AG08395 (cell line): ENCODE measurements at places on chromosomes 4 and X.

DNA sequence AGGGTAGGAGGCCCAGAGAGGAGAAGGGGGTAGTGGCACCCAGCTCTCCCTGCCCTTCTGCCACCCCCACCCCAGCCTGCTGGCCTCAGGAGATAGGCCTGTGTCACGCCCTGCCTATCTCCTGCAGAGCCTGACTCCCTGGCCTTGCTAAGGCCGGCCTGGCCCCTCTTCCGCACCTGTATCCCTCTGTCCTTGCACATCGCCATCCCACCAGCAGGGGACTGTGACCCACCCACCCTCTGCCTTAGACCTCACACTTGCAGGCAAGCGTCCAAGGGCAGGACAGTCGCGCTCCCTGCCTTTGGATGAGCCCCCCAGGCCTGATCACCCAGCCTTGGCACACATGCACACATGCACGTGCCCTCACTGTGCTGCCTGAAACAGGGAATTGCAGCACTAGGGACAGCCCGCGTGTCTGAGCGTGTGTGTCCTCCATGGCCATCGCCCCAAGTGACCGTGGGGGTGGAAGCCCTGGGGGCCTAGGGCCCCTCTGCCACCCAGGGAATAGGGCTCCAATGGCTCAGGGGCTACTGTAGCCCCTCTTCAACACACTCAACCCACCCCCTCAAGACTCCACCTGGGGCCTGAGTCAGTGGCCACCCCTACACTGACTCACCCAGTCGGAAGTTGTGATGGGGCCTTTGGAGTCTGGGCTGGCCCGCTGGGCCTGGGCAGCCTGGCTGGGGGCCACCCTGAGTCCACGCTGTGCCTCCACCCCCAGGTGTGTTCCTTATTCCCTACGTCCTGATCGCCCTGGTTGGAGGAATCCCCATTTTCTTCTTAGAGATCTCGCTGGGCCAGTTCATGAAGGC is 2.1 kb downstream of the SLC6A8 start:
- DNase-seq = no peak

DNA sequence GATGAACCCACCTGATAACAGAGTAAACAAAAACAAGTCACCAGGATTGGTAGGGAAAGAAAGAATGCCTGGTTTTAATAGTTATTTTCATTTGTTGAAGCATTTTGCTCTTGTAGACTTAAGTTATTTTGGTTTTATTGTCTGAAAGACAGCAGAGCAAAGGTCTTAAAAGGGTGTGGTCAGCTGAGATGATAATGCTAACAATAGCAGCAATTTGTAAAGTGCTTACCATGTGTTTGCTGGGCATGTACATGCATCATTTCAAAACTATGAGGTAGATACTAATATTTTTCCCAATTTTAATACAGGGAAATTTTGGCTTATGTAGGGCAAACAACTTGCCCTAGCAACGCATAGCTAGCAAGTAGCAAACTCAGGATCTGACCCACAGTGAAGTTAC is 46.8 kb upstream of the SLC10A4 start:
- DNase-seq = no peak

DNA sequence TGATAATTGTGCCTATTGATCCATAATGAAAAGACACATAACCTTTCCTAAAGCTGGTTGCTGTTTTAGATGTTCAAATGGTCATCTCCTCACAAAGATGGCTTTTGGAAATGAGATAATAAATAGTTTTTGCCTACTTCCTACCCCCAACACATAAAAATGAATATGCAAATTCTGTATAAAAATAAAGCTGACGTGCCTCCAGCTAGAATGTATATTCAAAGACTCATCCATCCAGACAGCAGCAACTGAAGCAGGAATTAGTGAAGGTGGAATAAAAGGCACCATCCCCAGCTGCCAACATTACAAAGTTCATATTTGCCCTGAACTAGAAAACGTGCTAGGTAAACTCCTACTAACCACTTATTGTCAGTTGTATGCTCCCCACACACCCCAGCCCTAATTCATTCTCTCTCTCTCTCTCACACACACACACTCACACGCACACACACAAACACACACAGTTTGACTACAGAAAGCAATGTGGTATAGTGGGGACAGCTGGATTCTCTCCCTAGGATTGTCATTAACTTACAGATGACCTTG is 53.6 kb downstream of the PCDH19 start:
- DNase-seq = no peak

- DNase-seq = no peak
Observed at GRCh38 chr4:112015960-112016359, 129.3 kb upstream of the FAM241A start.

- no peak for DNase-seq
Observed at GRCh38 chr4:137739391-137739790, 207.1 kb upstream of the PCDH18 start.

GRCh38 chr4:176123710-176124407 is 58.2 kb downstream of the WDR17 start:
- peak; percentile 19 for DNase-seq

- no peak for DNase-seq
Observed at GRCh38 chr4:87717276-87718031, 67.4 kb downstream of the DMP1 start.

- no peak for DNase-seq
Observed at GRCh38 chr4:147134536-147135210, 189.0 kb upstream of the TTC29 start.

GRCh38 chrX:45766981-45767501 is 566.4 kb upstream of the DIPK2B start:
- DNase-seq = no peak

- peak; percentile 63 for DNase-seq
Observed at GRCh38 chr4:114281164-114281960, 301.9 kb upstream of the ARSJ start.

GRCh38 chr4:16226816-16227461 is 668 bp upstream of the TAPT1 start:
- DNase-seq = peak; percentile 22

DNA sequence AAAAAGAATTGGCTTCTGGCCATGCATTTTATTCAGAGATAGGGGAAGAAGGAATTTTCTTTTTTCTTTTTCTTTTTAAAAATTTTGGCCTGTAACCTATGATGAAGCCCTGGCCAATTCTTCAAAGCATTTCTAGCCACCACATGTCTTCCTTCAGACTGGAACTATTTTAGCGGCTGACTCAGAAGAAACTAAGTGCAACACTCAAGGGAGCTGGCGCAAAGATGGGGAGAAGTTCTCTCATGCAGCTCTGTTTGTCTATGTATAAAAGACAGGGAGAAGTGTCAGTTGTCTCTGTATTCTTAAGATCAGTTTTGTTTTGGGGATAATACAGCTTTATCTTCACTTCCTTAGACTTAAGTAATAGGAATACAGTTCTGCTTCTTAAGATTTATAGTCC is 46.1 kb downstream of the MBNL3 start:
- DNase-seq = peak; percentile 4

DNA sequence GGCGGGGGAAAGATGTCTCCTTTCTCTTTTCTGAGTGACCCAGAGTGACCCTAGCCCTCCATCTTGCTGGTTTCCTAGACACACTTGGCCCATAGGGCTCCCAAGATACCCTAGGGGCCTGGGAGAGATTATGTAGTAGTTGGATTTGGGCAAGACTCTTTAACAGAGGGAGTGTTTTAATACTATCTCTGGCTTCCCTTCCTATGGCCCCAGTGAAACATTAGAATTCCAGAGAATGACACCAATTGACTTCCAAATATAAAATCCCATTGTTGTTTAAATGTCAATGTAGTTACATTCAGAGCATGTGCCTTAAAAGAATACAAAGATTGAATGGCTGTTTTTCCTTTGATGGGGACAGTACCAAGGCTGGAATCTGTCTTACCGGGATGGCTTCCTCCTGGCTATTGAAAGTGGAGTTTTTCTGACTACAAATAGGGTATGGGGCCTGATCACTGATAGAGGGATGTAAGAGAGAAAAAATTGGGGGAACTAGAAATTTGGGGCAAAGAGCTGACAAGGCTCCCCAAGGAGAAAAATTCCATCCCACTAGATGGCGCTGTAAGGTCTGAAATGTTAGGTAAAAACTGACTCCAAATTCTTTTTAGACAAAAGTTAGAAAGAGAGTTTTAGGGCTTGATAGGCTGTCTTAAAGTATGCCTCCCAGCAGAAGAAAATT is 10.7 kb downstream of the TENT5D start:
- DNase-seq = no peak

GRCh38 chrX:40273356-40274050 is 175.7 kb upstream of the BCOR start:
- DNase-seq = no peak

DNA sequence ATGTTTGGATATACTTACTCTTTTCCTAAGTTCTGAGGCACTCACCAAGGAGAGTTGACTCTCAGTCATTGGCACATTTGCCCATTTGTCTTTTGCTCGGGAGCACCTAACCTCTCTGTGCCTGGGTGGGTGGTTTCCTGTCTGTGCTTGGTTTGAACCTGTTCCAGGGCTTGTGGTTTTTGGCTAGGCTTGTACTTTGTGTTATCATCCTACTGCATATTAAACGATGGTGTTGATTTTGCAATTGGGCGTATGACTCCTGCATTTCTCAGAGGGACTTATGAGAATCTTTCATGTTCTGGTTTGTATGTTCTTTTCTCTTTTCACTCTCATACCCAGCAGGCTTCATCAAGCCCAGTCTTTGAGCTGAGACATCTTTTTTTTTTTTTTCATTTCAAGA is 161.7 kb downstream of the BTC start:
- DNase-seq = peak; percentile 2

- no peak for DNase-seq
Observed at GRCh38 chrX:10566716-10567097, 53.7 kb downstream of the MID1 start.

GRCh38 chrX:139596068-139596467 is 65.5 kb downstream of the F9 start:
- DNase-seq = no peak

- DNase-seq = peak; percentile 69
Observed at GRCh38 chrX:2325076-2325784, 175.5 kb downstream of the DHRSX start.

DNA sequence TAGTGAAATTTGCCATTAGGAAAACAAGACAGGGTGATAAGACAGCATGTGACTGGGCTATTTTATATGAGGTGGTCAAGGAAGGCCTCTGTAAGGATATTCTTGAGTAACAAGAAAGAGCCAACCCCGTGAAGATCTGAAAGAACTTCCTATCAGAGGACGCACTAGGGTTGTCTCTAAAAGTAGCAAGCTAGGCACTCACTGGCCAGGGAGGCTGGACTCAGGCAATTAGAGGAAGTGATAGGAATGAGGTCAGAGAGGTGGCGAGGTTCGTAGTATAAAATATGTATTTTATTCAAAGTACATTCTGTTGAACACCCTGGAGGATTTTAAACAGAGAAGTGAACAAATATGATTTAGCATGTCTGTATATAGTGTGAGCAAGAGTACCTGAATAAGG is 4.6 kb downstream of the BMPR1B start:
- DNase-seq = no peak

DNA sequence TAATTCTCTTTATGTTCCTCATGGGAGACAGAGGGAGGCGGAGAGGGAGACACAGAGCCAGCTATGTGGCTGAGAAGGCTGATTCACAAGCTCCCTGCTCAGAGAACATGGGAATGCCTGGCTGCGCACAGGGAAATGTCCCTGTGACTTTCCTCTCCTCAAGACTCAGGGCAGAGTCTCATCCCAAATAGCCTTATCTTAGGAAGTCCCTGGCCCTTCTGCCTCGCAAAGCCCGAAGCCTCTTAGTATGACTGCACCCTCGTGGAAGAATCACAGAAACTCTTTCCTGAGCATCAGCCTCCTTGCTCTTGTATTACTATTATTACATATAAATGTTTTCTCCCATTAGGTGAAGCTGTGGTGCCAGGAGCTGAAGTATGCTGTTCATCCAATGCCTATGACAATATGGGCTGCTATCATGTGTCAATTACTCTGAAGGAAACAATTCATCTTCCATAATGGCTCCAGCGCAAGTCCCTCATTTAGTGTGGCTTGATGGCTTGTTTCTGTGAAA is 230.5 kb downstream of the MGST2 start:
- no peak for DNase-seq

GRCh38 chr4:19462117-19462516 is 789.6 kb upstream of the SLIT2 start:
- DNase-seq = no peak

- DNase-seq = peak; percentile 61
Observed at GRCh38 chr4:113467581-113467980, 294.0 kb downstream of the CAMK2D start.

DNA sequence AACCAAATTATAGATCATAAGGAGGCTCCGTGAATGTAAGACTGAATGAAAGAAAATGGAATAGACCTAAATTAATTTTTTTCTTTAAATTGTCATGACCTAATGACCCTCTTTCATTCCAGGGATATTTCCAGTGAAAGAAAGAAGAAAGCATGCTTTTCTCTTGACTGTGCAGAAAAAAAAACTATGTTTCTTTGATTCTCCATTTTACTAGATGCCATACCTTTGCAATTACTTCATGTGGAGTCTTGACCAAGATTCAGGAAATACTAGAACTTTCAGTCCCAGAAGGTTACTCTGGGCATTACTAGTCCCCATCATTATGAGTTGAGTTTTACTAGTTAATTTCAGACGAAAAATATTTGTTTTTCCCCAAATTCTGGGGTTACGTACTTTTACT is 6.4 kb upstream of the COMMD8 start:
- peak; percentile 38 for DNase-seq

DNA sequence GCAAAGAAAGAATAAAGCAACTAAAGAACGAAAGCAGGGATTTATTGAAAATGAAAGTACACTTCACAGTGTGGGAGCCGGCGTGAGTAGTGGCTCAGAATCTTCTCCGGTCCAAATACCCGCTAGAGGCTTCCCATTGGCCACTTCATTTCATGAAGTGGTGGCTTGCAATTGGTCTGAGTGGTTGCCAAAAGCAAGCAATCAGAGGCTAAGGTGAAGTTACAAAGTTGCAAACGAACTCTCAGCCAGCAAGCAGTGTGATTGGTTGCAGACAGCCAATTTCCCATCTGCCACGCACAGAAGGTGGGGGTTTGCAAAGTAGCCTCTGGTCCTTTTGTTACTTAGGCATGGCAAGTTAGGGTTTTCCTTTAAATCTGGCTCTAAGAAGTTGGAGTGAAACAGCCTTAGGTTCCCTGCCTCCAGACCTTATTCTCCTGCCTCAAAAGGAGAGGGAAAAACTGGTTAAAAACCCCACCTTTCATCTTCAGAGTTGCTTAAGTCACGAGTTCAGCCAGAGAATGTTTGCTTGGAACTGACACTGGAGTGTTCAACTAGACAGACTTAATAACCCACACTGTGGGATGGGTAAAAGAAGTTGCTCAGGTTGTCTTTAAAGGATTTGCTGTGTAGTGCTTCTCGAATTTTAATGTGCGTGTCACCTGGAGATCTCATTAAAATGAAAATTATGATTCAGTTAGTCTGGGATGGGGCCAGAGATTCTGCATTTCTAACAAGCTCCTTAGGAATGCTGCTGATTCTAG is 6.9 kb upstream of the CLOCK start:
- peak; percentile 75 for DNase-seq

- DNase-seq = no peak
Observed at GRCh38 chr4:112094330-112094729, 50.9 kb upstream of the FAM241A start.

DNA sequence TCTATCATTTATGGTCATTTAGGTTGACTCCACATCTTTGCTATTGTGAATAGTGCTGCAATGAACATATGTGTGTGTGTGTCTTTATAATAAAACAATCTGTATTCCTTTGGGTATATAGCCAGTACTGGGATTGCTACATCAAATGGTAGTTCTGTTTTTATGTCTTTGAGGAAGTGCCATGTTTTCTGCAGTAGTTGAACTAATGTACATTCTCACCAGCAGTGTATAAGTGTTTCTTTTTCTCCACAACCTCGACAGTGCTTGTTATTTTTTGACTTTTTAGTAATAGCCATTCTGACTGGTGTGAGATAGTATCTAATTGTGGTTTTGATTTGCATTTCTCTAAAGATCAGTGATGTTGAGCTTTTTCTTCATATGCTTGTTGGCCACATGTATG is 80.5 kb downstream of the ARHGAP6 start:
- no peak for DNase-seq

- DNase-seq = no peak
Observed at GRCh38 chrX:75273483-75273882, 402 bp upstream of the UPRT start.
